Kidney epithelial cell (primary cell): ENCODE measurements at places on chromosomes 16 and 17. TPM values are rescaled to one million over a fixed set of nuclear protein-coding genes. Genes with fewer than 3 reads are reported as not detected.

DNA sequence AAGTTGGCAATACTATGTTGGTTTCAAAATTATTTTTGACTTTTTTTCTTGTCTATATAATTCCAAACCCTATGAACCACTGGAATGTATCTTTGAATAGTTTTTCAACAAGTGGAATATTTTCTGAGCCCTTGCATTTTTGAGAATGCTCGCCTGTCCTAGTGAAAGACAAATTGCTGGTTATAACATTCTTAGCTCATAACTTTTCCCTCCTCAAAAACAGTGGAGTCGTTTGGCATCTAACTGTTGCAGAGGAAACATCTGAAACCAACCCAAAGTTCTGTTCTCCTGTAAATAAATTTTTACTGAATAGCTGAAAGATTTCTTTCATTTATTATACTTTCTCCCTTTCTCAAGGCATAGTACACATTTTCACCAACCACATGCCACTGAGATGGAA is 11.3 kb upstream of the COX10 start:
- DNase-seq: no peak

DNA sequence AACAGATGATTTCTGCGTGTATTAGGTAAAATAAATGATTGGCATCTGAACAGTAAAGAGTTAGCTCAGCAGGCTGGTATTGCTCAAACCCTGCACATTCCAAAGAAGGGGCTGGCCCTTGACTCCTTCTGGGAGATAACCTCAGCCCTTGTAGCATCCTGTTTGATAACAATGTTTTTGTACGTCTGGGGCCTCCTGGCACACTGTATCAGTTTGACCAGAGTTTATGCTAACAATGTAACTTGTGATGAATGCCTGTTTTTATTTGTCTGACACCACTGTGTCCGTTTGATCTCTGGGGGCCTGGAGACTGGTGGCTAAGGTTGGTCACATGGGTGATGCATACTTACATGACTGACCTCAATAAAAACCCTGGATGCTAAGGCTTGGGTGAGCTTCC is 43.8 kb upstream of the NDRG4 start:
- DNase-seq: no peak

DNA sequence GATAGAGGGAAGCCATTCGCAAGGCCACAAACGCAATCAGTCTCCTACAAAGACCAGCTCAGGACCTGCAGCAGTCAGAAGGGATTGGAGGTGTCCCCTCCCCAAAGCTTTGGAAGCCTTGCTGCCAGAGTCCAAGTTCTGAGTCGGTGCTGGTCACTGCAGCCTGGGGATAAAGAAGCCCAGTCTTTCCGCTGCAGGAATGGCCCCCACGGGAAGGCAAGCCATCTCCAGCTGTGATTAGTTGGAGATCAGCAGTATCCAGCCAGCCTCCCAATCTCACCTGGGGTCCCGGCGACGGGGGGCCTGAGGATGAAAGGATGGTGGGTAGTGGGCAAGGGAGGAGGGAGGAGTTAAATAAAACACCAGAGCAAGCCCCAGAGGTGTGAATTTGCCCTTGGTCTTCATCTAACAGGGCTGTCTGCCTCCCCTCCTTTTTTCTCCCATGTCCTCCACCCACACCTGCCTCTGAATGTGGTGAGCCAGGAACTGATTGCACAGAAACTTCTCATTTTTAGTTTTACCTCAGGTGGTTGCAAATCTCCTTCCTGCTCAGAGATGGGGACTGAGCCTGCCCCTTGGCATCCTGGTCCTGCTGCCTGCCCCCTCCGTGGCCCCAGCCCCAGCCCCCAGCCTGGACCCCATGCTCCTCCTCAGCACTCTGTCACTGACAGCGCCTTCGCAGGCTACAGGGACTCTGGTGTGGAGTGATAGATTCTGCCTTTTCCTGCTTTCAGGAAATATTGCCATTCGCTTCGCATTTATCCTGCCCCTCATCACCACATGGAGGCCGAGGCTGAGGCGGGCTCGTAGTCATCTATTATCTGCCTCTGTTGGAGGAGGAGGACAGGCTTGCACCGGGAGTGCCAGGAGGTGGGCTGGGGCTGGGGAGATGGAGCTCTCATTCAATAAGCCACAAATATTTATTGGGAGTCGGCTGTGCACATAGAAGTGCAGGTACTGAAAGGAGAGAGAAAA is 262.9 kb upstream of the SDK2 start:
- DNase-seq: no peak

DNA sequence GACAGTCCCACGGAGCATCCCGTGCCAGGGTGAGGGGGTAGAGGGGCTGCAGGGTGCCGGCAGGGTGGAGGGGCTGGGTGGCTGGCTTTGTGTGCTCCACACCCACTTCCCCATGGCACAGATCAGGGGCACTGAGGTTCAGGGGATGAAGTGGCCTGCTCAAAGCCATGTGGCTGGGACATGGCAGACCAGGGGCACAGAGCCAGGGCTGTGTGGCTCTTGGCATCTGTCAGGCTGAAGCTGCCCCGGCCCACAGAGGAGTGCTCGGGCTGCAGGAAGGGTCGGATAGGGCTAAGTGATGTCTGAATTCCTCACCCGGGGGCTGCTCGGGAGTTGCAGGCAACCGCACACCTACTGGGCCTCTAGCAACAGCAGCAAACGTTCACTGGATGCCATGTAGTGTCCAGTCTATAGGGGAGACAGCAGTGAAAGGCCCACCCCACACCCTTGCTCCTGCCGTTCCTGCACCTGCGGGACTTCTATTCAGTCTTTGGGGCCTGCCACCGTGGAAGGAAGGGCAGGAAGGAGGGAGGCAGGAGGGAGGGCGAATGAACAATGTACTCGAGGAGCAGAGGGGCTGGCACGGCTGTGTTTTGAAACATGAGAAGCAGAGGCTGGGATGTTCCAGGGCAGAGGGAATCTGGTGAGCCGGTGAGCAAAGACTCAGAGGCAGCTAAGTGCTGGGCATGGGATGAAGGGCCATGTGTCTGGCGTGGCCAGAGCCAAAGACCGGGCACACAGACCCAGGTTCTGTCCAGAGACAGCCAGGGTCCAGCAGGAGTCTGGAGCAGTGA is 15.1 kb downstream of the SLC5A10 start:
- no peak for DNase-seq

DNA sequence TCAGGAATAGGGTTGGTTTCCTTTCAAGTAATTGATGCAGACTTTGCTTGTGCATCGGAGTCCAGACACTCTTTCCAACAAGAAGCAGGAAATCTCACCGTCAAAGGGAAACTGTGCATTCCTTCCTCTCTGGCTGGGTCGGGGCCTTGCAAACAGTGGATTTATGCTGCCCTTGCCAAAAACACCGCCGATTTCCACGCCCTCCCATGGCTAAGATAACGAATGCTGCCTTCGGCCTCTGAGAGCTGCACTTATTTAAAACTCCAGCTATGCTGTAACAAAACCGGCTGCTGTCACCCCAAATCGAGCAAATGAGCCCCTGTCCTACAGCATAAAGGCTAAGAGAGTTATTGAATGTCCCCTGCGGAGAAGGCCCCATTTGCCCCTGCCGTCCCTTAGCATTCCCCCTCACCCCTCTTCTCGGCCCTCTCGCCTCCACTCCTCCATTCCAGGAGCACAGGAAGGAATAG is 275.5 kb upstream of the IRX5 start:
- DNase-seq: no peak

DNA sequence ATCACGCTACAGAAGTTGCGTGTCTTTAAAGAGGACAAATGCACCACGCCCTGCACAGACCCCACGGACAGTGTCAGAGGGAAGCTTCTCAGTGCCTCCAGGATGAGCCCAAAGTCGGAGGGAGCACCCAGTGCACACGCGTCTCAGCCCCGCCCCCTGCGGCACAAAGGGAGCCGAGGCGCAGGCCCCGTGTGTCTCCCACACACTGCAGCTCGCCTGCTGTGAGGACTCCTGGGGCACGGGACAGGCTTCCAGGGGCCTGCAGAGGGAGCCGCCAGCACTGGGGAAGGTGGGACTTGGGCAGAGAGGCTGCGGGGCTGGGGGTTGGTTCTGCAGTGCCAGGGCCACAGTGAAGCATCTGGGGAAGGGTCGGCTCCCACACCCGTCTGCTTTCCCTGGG is 77.4 kb downstream of the LMF1 start:
- DNase-seq: no peak

- no peak for DNase-seq
These were observed 77.1 kb upstream of the RPL38 start for GRCh38 chr17:74126179-74126900.

DNA sequence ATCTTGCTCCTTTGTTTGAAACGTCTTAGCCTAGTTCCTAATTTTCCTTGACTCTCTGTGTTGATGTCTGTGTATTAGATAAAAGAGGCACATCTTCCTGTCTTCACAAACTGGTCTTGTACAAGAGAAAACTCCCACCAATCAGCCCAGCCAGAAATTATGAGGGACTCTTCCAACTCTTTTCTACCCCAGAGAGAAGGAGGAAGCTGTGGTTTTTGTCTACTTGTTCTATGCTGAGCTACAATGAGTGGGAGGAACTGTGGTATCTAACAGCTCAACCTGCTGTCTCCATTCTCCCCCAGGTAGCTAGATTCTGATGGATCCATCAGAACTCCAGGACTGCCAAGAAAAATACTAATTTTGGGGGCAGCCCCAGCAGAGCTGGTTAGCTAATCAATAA is 392.5 kb downstream of the HS3ST3B1 start:
- no peak for DNase-seq

DNA sequence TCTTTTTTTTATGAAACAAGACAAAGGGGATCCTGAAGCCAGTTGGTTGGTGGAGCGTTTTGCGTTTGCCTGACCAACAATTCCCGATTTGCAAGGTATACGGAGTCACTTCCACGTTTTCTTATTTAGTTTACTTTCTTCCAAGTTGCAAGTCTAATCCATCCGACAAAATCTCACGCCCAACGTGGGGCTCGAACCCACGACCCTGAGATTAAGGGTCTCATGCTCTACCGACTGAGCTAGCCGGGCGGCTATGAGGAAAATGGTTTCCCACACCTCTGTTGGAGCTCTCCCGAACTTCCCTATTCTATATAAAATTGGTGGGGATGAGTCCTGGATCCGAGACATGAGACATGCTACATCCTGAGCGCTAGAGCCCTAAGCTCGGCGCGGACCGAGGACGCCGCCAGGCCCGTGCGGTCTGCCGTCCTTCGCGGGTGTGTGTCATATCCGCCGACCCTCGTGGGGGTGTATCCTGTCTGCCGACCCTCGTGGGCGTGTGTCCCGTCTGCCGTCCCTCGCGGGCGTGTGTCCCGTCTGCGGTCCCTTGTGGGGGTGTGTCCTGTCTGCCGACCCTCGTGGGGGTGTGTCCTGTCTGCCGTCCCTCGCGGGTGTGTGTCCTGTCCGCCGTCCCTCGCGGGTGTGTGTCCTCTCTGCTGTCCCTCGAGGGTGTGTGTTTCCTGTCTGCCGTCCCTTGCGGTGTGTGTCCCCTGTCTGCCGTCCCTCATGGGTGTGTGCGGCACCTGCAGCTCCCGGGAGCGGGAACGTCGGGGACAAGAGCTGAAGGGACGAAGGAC is 22.6 kb downstream of the ZNF213 start:
- peak; percentile 63 for DNase-seq

GRCh38 chr16:28990375-28991040 is 5.7 kb downstream of the LAT start:
- no peak for DNase-seq

DNA sequence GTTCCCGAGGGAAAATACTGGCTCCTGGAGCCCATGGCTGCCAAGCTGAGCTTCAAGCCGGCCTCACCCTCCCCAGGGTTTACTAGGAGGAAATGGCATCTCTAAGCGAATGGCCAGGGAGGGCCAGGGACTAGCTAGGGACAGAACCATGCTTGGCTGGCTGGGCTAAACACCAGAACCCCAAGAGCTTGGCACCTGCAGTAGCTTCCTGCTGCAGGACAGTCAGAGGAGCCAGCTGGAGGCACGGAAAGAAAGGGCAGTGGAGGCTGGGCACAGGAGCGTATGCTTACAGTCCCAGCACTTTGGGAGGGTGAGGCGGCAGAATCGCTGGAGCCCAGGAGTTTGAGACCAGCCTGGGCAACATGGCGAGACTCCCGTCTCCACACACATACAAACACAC is 33.7 kb downstream of the PEMT start:
- no peak for DNase-seq

DNA sequence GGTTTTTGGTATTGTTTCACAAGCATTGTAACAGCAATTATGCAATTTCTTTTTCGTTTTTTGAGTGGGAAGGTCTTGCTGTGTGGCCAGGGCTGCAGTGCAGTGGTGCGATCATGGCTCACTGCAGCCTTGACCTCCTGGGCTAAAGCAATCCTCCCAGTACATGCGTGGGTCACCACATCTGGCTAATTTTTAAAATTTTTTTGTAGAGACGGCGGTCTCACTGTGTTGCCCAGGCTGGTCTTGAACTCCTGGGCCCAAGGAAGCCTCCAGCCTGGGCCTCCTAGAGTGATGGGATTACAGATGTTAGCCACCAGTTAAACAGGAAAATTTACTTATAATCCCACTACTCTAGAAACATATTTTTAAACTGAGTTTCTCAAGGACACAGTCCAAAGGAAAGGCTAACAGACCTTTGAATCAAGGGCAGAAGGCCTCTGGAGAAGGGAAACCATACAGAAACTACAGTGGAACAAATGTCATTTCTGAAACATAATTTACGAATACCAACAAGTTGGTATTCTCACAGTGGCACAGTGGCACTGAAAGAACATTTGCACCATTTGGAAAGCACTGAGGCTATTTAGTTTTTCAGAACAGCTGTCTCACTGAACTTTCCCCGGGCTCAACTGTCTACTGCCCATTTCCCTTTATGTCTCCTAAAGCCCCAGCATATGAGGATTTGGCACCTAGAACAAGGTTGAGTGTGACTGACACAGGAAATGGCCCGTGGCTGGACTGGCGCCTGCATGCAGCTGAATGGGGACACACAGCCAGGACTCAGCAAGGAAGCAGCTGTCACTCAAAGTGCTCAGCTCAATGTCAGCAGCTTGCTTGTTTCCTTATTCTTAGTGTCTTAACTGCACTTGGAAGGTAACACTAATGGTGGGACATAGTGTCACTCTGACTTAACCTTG is 2.8 kb upstream of the PRKAR1A start:
- no peak for DNase-seq

DNA sequence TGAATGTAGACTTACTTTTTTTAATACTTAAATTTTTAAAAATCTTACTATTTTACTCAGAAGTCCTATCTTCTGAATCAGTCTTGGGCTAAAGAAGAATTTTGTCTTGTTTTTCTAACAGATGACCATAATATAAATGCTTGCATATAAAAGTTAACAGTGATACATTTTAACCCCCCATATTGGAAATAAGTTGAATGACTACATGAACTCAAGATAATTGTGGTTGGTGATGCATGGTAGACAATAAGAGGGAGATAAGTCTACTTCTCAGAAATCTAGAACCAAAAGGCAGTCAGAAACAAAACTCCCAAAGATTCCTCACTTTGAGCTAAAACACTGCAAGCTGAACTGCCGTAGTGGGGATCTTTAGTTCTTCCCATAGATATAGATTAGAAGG is 868.4 kb upstream of the SOX9 start:
- no peak for DNase-seq

- DNase-seq: no peak
These were observed 2.6 kb downstream of the TMEM220 start for GRCh38 chr17:10727192-10727591.

SALL1 gene
- 12.3 and 14.8 TPM in 2 replicates for total RNA-seq

GUCY2D gene
- 0.07 TPM in 1 of 2 replicates, not detected in the other for total RNA-seq

LPO gene
- 0.17 and 0.48 TPM in 2 replicates for total RNA-seq

CLEC18B gene
- total RNA-seq: 122 and 140 TPM in 2 replicates
